ENCODE measurements at places on chromosomes 2 and 18. TPM values are rescaled to one million over a fixed set of nuclear protein-coding genes. Genes with fewer than 3 reads are reported as not detected.

DNA sequence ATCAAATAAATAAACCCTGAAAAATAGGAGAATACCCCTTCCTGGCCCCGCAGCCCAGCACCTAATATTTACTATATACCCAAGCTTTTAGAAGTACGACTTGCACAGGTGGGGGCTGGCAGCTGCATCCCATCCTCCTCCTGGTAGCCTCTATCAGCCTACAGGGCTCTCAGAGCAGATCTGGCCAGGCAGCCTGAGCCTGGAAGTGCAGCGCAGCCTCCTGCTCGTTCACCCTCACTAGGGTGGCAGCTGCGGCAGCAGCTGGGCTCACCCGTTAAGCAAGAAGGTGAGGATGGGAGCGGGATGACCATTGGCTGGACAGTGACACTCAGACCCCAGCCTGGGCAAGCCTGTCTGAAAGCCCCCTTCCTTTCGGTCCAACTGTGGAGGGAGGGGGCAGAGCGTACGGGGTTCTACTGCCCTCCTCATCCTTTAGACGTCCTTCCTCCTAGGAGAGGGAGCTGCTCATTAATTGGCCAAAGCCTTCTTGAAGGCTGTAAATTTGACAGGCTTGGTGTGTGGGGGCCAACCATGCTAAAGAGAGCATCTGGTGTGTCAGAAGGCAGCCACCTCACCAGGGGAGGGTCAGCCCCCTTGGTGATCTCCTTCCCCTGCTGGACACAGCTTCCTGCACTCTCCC lies 23.3 kb downstream of the MPHOSPH10 start:
- no peak overlapping the region for H3K4me3 ChIP-seq
- no peaks in the 10 kb centered on the region for H3K4me1 ChIP-seq
- H3K27me3 ChIP-seq, result no peaks in the 10 kb centered on the region
- no peak for DNase-seq

DNA sequence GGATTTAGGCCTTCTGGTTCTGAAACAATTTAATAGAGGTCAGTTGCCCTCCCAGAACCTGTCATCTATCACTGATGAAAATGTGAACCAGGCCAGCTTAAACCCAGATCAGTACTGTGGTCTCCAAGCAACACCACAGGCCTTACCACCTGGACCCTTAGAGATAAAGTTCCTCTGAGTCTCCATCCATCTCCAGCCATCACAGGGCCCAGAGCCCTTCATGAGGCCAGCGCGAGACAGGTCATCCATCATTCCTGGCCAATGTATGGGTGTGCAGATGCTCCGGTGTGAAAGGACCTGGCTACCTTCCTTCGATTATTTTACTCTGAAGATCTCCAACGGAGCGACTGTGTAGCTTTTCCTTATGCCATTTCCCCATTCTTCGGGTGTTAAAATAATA lies 322.7 kb upstream of the SOX11 start:
- H3K36me3 ChIP-seq, result no peaks in the 10 kb centered on the region
- H3K27me3 ChIP-seq, result no peaks in the 10 kb centered on the region
- DNase-seq, result no peak
- no peak overlapping the region for H3K27ac ChIP-seq

GRCh38 chr2:225497166-225497565 lies 97.7 kb downstream of the NYAP2 start:
- peaks cover 2% of the 10 kb centered on the region for H3K4me1 ChIP-seq
- no peak overlapping the region for H3K4me3 ChIP-seq
- no peak for DNase-seq
- no peaks in the 10 kb centered on the region for H3K36me3 ChIP-seq
- no peaks in the 10 kb centered on the region for H3K27me3 ChIP-seq
- H3K27ac ChIP-seq, result no peak overlapping the region

DNA sequence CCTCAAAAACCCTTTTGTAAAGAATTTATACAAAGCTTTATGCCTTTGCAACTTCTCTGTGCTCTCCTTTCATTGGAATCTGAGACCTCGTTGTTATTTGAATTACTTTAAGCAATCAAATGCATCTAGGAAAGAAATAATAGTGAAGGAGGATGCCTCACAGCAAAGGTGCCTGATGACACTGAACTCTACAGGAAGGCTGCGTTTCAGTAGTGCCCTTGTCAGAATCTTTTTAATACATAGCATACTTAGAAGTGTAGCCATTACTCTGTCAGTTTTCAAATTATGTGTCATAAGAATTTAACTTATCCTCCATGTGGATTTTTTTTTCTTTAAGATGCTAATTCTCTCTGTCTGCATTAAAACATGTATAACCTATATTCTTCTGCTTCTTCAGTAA lies 9.6 kb upstream of the LYPD6B start:
- H3K27ac ChIP-seq, result no peak overlapping the region

- no peak overlapping the region for H3K4me3 ChIP-seq
- no peak overlapping the region for H3K27ac ChIP-seq
- DNase-seq, result no peak
Measured at GRCh38 chr2:166360906-166361305, 14.8 kb downstream of the SCN9A start.

DNA sequence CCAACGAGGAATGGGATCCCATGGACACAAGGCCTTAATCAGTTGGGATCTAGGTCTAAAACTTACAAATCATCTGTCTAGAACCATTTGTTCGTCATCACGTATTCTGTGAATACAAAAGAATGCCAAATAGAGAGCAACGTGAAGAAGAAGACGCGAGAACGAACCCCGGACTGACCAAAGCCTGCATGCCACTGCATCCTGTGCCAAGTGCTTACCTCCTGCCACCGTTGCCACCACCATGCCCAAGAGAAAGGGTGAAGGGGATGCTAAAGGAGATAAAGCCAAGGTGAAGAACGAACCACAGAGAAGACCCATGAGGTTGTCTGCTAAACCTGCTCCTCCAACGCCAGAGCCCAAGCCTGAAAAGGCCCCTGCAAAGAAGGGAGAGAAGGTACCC lies 30.2 kb downstream of the ITSN2 start:
- DNase-seq, result no peak
- H3K36me3 ChIP-seq, result no peaks in the 10 kb centered on the region
- no peak overlapping the region for H3K4me3 ChIP-seq
- H3K4me1 ChIP-seq, result no peaks in the 10 kb centered on the region
- no peaks in the 10 kb centered on the region for H3K27me3 ChIP-seq

- H3K27ac ChIP-seq, result no peak overlapping the region
- H3K4me3 ChIP-seq, result no peak overlapping the region
- H3K27me3 ChIP-seq, result no peaks in the 10 kb centered on the region
- DNase-seq, result no peak
Measured at GRCh38 chr2:126436411-126436810, 219.5 kb upstream of the GYPC start.

DNA sequence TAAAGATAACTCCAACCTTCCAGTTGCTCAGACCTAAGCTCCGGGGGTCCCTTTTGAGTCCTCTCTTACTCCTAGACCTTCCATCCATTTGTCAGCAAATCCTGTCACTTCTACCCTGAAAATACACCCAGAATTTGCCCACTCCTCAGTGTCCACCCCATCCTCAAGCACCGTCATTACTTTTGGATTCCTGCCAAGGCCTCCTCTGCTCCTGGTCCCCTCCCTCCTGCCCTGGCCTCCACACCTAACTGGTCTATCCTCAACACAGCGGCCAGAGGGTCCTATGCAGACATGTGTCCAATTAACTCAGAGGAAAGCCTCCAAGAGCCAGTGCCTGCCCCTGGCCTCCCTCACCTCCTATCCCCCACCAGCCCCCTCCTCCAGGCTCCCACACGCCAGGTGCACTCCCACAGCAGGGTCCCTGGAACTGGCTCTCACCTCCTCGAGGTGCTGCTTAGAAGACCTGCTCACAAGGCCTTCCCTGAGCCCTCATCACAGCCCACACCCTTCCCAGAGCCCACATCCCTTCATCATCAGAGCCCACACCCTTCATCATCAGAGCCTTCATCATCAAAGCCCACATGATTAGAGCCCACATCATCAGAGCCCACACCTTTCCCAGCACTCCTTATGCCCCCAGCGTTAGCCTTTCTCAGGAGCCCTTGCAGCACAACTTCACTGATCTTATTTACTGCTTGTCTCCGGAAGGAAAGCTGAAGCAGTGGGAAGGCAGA lies 20.4 kb downstream of the FAM178B start:
- H3K4me3 ChIP-seq, result no peak overlapping the region
- no peak for DNase-seq
- H3K27me3 ChIP-seq, result no peaks in the 10 kb centered on the region
- H3K36me3 ChIP-seq, result no peaks in the 10 kb centered on the region

DNA sequence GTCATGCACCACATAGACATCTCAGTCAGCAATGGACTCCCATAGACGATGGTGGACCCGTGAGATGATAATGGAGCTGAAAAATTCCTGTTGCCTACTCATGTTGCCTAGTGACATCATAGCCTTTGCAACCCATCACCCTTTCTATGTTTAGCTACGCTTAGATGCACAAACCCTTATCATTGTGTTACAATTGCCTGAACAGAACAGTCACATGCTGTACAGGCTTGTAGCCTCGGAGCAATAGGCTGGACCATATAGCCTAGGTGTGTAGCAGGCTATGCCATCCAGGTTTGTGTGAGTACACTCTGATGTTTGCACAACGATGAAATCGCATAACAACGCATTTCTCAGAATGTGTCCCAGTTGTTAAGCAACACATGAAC lies 221.6 kb downstream of the ALPK2 start:
- DNase-seq, result no peak
- H3K4me1 ChIP-seq, result peaks cover under 1% of the 10 kb centered on the region
- no peak overlapping the region for H3K27ac ChIP-seq
- no peaks in the 10 kb centered on the region for H3K36me3 ChIP-seq

GRCh38 chr2:71426721-71427120 lies 26.6 kb upstream of the DYSF start:
- no peak overlapping the region for H3K27ac ChIP-seq
- H3K27me3 ChIP-seq, result no peaks in the 10 kb centered on the region
- H3K4me1 ChIP-seq, result no peaks in the 10 kb centered on the region

- H3K27me3 ChIP-seq, result no peaks in the 10 kb centered on the region
- peaks cover 22% of the 10 kb centered on the region for H3K36me3 ChIP-seq
- peak; percentile 61 for DNase-seq
Measured at GRCh38 chr2:74481961-74482800, 617 bp downstream of the CCDC142 start.

- H3K27me3 ChIP-seq, result peaks cover 88% of the 10 kb centered on the region
- peaks cover under 1% of the 10 kb centered on the region for H3K4me1 ChIP-seq
- H3K27ac ChIP-seq, result no peak within 1 kb of the TSS
- peak within 1 kb of the TSS; percentile 78 for H3K4me3 ChIP-seq
- peak; percentile 79 for DNase-seq
Measured at GRCh38 chr2:27262379-27263286, at the start of gene SLC30A3. SLC30A3 (minus strand) TSS chr2:27263047; CDS start chr2:27262906, 141 bp downstream.

DNA sequence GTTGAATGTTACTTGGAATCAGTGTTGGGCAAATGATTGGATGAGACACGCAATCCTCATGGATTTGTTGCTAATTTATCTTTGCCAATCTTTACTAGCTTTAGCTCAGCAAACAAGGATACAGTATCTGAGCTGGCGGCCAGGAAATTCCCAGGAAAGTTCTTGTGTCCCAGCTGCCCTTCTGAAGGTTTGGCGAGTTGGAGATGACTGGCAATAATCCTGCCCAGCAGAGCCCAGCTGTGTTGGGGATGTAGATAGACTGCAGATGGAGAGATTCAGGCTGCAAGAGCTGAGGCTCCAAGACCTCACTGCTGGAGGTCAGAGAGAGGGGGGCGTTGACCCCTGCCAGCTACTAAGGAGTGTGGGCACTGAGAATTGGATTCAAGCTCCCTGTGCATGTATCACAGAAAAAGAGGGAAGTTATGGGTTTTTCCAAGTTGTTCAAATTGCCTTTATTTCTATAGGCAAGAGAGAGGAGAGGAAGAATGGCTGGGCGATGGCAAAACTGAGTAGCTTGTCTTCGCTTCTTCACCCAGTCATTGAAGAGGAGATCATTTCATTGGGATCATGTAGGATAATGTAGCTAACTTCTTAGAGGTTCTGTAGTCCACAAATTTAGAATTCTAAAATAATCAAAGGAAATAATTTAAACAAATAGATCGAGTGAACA lies 506.8 kb upstream of the LRATD1 start:
- no peak overlapping the region for H3K4me3 ChIP-seq
- no peaks in the 10 kb centered on the region for H3K4me1 ChIP-seq
- no peaks in the 10 kb centered on the region for H3K27me3 ChIP-seq
- H3K27ac ChIP-seq, result no peak overlapping the region

DNA sequence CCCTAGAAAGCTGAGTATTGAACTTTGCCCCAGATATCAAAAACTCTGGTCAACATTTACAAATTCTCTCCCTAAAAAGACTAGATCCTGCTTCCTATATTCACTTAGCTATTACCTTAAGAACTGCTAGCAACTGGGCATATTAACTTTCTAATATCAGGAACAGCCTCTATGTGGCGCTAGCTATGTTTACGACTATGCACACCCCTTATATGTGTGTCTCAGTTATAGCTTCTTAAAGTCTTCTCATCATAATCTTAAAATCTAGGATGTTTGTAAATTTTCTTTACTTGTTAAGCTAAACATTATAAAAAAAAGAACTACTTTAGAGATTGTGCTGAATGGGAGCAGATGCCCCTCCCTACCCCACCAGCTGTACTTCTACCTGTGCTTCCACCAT lies 1.7 kb upstream of the STAMBP start:
- no peak overlapping the region for H3K4me3 ChIP-seq
- H3K4me1 ChIP-seq, result peaks cover 3% of the 10 kb centered on the region
- peaks cover 11% of the 10 kb centered on the region for H3K36me3 ChIP-seq
- H3K27ac ChIP-seq, result no peak overlapping the region
- peaks cover 43% of the 10 kb centered on the region for H3K27me3 ChIP-seq
- DNase-seq, result no peak

GRCh38 chr18:55588111-55588869 lies at the start of gene TCF4:
TCF4 (minus strand) TSS chr18:55588192; CDS start chr18:55587116, 1,076 bp downstream.
- H3K36me3 ChIP-seq, result no peaks in the 10 kb centered on the region
- DNase-seq, result peak; percentile 89
- H3K27me3 ChIP-seq, result no peaks in the 10 kb centered on the region
- H3K4me3 ChIP-seq, result peak within 1 kb of the TSS; percentile 99
- H3K27ac ChIP-seq, result peak within 1 kb of the TSS; percentile 83

GRCh38 chr2:204108330-204108751 lies 171.8 kb downstream of the ICOS start:
- H3K27ac ChIP-seq, result peak overlapping the region; percentile 18
- no peaks in the 10 kb centered on the region for H3K27me3 ChIP-seq
- peak; percentile 80 for DNase-seq

DNA sequence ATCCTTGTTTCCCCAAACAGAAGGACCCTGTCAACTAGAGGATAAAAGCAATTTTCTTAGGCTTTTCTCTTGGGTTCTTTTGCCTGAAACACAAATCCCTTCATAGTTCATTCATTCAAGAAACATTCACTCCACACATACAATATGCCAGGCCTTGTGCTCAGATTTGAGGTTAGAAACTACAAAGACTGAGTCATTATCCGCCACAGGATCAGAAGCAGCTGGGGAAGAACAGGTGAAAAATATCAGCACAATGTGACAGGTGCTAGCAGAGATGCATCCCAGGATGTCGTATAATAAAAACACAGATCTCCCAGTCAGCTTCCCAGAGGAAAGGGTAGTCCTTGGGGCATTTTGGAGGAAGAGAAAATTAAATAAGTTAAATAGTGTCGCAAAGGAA lies 172.4 kb downstream of the LRATD1 start:
- no peak for DNase-seq
- H3K36me3 ChIP-seq, result no peaks in the 10 kb centered on the region
- H3K4me3 ChIP-seq, result no peak overlapping the region
- no peaks in the 10 kb centered on the region for H3K4me1 ChIP-seq
- H3K27me3 ChIP-seq, result no peaks in the 10 kb centered on the region

Gene HK2
- 31.5 TPM for total RNA-seq

Gene ANTXR1
- total RNA-seq, result 54.5 TPM

Gene TCF23
- not detected for total RNA-seq

Gene MC5R
- 0.54 TPM for total RNA-seq

Gene STON1
- total RNA-seq, result 15.0 TPM

Gene TRPM8
- not detected for total RNA-seq

Gene UGT1A8
- total RNA-seq, result 0.09 TPM
